ENCODE measurements at places on chromosomes 2 and 18. TPM values are rescaled to one million over a fixed set of nuclear protein-coding genes. Genes with fewer than 3 reads are reported as not detected.

DNA sequence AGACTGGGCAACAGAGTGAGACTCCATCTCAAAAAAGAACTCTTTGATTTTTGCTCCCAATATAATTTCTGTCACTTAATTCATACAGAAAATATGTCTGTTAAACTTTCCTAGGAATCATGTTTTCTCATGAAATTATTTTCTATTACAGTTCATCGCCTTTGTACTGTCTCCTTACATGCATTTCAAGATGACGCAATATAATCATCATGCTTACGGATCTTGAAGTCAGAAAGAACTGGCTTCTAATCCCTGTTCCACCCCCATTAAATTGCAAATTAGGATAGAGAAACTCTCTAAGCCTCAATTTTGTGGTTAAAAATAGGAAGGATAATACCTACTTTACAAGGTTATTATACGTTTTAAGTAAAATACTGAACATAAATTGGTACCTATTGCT, 467.6 kb upstream of the SMIM21 start:
- no peak for DNase-seq

The TOGARAM2 gene
- total RNA-seq: 21.1 TPM

GRCh38 chr2:55431982-55432627, 12.4 kb upstream of the CCDC88A start:
- DNase-seq: no peak

DNA sequence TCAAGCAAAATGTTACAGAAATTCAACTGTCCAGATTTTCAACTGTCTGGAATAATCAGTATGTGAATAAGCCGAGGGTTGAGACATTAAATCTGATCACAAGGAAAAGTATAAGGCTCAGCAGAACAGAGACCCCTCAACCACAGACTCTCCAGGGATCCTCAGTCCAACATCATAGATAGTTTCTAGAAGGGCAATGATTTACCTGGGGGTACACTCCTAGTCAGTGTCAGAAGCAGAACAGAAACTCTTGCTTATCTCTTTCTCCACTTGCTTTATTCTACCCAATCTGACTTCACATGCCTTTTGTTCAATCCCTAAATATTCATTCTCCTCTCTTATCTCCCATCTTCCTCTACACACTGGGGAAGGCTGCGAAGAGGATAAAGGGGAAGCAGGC, 36.4 kb downstream of the ICOS start:
- DNase-seq: no peak

DNA sequence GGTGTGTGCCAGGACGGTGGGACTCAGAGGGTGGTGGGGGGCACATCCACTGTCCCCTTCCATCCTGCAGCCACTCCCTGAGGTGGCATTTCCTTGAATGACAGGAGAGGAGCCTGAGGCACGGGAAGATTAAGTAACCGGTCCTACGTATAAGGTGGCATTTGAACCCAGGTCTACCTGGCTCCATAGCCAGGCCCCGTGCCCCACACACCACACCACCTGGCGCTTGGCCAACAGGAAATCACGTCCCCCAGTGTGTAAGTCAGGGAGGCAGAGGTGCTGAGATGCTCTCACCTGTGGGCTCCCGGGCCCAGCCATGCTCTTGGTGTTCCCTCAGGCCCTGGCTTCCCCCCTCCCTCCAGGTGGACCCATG, 53.7 kb downstream of the HPCAL1 start:
- DNase-seq: no peak

GRCh38 chr18:27214831-27215230, 29.7 kb upstream of the CHST9 start:
- no peak for DNase-seq
